ENCODE measurements at places on chromosomes 2 and 18. TPM values are rescaled to one million over a fixed set of nuclear protein-coding genes. Genes with fewer than 3 reads are reported as not detected.

Gene SLC30A3
- under 0.01 TPM for total RNA-seq

Gene C2orf66
- not detected for total RNA-seq

Gene GYPC
- total RNA-seq: 53.6 TPM

Gene CNGA3
- total RNA-seq: not detected

DNA sequence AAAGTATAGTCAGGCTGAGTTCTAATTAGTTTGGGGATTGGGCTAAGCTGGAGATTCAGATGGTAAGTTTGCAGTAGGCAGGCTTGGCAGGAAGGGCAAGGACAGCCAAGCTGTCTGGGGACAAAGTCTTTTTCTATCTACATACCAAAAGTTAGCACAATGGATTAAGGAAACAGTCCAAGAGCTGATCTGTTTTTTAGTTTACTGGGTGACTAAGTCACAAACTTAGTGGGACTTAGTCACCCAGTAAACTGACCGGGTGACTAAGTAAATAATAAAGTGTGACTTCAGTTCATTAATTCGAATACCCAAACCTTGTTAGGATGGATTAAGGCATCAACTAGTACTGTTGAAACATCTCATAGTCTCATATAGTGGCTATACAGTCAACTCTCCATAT is 1386.0 kb upstream of the CELF4 start:
- DNase-seq: no peak

DNA sequence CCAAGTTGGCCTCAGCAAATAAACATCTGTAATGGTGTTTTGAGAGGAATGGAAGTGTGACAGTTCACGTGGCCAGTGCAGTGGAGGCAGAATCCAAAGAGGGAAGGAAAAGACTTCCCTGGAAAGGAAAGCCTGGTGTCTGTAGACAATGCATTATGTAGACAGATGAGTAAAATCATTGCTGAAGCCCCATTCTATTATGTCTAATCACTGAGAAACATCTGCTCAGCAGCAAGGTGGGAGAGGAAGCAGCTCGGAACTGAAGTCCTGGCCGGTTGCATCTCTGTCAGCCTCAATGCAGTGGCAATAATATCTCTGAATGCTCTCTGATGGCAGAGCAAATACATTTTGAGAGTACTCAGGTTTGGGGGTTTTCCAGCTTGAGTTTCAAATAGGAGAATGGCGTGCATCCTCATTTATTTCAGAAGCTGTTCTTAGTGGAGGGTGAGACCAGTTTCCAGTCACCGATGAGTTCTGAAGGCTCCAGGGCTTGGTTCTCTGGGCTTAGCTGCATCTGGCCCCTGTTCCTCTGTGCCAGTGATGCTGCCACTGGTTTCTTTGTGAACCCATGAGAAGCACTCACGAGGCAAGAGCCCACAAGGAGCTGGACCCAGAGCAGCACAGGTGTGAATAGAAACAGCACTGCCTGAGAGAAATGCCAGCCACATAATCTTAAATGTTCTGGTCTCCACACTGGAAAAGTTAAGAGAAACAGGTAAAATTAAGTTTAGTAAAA is 63.3 kb downstream of the RPIA start:
- DNase-seq: no peak

DNA sequence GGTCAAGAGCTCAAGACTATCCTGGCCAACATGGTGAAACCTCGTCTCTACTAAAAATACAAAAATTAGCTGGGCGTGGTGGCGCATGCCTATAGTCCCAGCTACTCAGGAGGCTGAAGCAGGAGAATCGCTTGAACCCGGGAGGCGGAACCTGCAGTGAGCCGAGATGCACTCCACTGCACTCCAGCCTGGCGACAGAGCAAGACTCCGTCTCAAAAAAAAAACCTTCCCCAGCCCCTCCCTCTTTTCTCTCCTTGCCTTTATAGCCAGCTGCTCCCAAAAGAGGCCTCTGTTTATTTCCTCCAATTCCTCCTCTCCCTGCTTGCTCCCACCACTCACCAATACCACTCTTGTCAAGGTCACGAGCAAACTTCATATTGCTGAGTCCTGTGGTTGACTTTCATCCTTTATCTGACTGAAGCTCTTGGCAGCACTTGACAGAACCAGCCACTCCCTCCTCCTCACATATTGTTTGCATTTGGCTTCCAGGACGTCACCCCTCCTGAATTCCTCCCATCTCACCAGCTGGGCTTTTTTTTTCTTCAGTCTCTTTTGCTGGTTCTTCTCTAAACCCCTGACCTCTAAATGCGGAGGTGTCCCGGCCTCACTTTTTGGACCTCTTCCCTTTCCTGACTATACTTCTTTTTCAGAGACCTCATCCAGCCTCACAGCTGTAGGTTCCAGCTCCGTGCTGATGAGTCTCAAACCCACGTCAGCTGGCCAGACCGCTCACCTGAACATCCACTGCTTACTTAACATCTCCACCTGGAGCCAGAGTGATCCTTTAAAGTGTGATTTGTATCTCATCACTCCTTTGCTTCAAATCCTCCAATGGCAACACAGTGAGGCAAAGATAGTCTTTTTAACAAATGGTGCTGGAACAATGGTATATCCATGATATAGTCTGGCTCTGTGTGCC is 84.6 kb upstream of the CAB39 start:
- peak; percentile 78 for DNase-seq

DNA sequence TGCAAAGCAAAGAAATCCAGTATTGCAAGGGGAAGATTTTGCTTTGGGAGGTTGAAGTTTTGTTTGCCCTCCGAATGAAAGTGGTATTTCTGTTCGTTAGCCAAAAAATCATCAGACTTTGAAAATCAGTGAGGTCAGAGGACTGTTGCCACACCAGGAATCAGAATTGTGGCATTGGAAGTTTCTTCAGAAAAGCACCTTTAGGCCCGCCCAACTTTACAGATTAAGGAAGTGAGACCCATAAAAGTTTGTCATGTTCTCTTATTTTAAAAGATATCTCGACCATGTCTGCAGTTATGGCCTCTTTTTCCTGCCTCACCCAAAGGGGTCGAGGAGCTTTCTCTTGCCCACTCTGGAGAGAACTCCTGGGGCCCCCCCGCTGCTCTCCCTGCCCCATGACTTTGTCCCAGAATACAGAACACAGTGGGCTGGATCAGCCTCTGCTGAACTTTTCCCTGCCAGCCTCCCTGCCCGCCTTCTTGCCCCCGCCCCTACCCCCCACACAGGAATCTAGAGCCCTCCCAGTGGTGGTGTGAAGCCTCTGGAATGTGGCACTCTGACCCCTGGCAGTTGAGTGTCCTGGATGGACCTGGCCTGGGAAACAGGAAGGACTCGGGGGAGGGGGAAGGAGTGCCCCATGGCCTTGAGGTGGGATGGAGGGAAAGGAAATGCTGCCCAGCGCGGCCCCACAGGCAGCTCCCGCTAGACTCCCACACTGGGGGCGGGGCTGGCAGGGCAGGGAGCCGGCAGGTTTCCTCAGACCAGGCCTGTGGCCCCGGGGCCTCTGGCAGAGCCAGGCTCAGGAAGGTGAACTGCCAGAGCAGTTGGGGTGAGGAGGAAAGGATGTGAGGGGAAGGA is 25.3 kb downstream of the CRIM1 start:
- DNase-seq: no peak

DNA sequence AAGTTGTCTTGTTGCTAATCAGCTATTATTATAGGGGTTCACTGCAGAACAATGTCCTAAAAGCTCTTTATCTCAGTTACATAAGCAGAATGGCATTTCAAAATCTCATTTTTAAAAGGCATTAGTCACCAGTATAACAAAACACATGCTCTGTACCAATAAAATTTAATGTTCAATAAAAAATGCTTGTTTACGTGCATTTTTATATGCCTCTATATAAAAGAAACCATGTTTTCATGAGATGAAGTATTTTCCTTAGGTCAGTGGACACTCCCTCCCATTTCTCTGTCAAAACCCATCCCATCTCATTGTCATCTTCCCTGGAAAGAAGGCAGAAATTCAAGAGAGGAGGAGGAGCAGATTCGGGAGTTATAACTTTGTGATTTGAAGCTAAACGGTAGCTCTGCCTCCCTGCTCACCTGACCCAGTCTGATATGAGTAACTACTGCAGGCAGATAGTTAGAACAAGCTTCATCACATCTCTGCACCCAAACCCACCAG is 231.9 kb upstream of the SIX2 start:
- peak; percentile 41 for DNase-seq

GRCh38 chr2:15666861-15667808 is 75.5 kb downstream of the DDX1 start:
- DNase-seq: no peak

DNA sequence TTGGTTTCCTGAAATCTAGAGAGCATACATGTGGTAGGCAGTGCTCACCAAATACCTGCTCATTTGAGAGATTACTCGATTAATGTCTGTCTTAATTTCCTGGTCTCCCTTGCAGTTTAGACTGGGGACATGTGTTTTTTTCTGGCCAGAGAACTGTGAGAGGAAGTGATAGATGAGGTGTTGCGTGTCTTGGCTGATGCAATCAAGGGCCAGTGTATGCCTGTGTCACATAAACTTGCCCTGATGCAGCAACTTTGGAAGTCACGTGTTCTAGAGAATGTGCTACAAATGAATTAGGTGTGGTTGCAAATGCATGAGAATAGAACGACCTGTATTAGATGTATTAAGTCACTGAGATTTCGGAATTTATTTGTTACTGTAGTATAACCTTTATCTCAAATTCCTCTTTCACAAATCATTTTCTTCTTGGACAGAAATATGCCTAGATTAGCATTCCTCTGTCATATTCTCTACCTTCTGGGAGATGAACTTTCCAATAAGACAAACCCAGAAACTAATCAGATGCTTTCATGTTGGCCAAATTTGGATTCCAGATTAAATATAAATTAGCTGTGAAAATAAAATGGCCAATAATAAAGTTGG is 9.9 kb upstream of the IL1A start:
- DNase-seq: peak; percentile 96

- DNase-seq: peak; percentile 83
Measured at GRCh38 chr18:23380001-23380550, 73.0 kb upstream of the RIOK3 start.

DNA sequence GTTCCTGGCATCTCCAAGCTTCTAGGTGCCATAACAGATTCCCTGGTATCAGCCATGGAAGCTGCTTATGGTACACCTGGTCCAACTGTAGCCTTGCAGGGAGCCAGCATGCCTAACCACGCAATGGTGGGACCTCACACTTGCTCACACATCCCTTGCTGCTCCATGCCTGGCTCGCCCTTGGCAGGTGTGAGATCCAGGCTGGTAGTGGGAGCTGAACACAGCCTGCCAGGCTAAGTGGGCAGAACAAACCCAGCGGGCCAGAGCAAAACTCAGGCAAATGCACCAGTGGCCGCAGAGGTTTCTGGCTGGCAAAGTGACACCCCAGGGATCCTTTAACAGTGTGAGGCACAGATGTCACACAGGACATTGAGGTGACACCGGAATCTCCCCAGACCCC is 185.8 kb downstream of the NDUFA10 start:
- DNase-seq: no peak

DNA sequence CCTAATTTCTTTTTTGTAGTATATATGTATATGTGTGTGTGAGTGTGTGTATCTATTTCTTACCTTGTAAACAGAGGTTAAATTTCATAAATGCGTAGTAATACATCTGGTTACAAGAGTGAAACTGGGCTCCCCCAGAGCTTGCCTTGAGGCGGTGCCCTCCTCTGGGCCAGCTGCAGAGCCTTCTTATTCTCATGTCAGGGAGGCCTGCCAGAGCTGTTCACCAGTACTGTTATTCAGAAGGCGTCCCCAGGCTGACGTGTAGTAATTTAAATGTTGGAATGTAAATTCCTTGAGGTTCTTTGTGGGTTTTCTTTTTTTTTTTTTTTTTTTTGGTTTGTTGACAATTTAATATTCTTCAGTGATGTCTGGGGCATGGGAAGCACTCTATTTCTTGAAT is 11.2 kb downstream of the COPS8 start:
- peak; percentile 77 for DNase-seq

DNA sequence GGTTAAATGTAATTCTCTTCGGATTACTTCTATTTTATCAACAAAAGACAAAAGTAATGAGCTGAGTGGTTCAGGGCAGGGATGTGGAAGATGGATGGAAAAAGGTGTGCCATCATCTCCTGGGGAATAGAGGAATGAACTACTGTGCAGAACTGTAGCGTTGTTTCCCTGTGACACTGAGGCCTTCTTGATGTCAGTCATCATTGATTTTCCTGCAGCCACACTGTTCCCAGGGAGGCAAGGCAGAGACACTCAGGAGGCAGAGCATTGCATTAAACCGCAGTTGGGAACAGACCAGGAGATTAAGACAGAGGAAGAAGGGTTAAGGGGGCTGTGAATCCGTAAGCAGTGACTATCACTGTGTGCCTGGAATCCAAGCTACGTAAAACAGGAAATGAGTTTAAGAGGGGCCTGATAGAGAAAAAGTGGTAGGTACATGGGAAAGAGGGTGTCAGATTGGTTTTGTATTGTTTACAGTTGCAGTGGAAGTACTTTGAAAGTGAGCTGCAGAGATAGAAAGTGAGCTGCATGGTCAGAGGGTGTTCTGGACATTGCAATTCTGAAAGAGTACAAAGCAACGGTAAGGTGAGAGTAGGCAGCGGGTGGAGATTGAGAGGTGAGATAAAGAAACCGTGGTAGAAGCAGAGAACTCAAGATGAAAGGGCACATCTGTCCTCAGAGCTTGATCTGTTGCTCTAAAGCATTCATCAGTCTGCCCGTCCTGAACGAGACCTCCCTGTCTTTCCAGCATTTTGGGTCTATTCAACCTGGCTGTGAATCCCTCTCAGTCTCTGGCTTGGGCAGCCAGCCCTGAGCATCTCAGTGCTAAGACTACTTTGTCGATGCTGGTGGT is 793.4 kb upstream of the CELF4 start:
- DNase-seq: no peak

DNA sequence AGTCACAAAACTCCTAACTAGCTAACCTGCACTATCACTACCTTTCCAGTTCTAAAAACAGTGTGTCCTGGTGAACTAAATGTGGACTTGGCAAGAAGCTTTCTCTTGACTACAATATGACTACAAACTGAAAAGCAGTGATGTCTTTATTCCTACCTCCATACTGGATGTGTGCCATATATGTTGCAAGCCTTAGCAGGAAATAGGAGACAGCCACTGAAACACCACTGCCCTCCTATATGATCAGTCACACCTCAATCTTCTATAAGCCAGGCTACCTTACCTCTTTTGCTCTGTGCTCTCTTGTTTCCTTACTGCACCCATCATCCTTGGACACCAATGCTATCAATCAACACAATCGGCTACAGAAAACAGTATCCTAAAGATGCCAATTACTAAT is 34.1 kb downstream of the SS18 start:
- DNase-seq: peak; percentile 66
